ENCODE measurements at places on chromosomes 2 and 18.

DNA sequence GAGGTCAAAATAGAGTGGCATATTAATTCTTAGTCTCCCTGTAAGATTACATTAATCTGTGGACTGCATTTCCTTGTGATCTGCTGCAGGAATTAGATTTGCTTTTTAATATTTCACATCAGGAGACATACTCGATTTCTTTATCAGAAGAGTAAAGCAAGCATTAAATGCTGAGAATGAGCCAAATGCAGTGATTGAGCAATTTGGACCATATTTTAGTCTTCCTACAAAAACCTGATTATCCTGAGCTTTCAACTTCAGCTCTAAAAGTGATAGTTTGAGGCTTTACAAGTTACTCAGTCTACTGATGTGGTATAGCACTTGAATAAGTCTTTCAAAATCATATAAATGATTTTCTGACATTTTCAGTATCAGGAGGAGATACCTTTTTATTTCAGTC is 774.3 kb upstream of the RAB6C start:
- DNase-seq, result no peak

DNA sequence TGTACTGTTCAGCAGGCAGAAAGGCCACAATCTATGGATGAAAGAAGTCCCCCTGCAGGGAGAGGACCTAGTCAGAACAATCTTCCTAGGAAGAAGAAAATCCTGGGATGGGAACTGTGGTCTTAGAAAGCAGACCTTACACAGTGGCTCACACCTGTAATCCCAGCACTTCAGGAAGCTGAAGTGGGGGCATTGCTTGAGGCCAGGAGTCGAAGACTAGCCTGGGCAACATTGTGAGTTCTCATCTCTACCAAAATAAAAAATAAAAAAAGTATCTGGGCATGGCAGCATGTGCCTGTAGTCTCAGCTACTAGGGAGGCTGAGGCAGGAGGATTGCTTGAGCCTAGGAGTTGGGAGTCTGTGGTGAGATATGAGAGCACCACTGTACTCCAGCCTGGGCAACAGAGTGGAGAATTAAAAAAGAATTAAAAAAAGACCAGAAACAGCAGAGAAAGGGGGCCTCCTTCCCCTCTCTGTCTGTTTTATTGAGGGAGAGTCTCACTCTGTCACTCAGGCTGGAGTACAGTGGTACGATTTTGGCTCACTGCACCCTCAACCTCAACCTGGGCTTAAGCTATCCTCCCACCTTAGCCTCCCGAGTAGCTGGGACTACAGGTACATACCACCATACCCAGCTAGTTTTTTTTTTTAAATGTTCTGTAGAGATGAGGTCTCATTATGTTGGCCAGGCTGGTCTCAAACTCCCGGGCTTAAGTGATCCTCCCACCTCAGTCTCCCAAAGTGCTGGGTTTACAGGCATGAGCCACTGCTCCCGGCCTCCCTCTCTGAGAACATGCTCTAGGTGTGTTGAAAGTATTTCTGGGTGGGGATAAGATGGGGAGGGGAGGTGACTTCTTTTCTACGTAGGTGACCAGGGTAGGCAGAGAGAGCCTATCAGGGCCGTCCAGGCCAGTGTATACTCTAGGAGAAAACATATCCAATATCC is 7.4 kb downstream of the RHOB start:
- DNase-seq, result no peak

GRCh38 chr18:36419900-36420531 is 122.5 kb downstream of the FHOD3 start:
- no peak for DNase-seq

DNA sequence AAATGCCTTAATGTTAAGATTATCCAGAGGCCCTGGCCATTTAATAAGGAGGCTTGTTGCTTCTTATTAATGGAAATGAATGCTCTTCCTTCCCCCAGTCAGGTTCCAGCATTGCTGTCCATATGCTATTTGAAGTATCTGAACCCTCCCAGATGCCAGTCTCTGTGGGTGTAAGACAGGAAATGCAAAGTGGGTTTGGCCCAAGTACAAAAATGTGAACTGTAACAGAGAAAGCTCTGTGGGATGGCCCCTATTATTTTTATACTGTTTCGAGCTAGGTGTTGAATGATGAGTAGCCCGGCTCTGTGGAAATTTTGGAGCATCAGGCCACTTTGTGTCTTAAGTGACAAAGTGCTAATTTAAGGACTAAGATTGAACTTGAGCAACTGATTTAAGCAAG is 141.0 kb downstream of the UXS1 start:
- DNase-seq, result no peak

DNA sequence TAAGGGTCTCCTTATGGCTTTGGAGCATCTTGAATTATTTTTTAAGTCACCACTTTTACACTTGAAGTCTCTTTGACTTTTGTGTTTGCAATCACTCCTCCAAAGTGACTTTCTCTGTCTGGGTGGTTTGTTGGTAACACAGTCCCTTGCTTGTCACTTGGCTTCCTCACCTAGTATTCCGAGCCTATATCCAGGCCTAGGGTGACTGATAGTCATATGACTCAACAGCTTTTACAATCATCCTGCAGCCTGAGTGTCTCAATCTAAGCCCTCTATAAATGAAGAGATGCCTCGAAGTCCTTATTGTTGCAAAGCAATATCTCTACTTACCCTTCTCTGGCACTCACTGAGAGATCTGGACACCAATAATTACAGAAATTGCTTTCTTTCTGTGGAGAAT is 53.9 kb upstream of the SETBP1 start:
- no peak for DNase-seq

GRCh38 chr2:235560345-235560744 is 66.5 kb downstream of the AGAP1 start:
- no peak for DNase-seq

DNA sequence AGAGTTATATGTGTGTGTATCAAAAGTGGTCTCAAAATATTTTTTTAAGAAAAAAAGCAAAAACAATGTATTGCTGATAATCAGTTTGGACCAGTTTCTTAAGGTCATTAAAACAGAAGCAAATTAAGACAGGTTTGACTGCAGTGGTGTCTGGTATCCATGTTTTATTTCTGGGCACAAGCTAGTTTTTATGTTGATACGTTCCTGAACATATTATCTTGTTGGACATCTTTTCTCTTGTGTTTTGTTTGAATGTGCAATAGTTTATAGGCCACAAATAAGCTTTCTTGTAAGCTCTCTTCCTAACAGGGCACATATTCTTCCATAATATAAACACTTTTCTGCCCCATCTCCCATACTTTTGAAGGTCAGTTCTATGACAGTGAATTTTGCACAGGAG is 74.6 kb upstream of the FAM117B start:
- DNase-seq, result no peak

GRCh38 chr2:18750672-18751554 is 161.5 kb upstream of the NT5C1B start:
- DNase-seq, result no peak

DNA sequence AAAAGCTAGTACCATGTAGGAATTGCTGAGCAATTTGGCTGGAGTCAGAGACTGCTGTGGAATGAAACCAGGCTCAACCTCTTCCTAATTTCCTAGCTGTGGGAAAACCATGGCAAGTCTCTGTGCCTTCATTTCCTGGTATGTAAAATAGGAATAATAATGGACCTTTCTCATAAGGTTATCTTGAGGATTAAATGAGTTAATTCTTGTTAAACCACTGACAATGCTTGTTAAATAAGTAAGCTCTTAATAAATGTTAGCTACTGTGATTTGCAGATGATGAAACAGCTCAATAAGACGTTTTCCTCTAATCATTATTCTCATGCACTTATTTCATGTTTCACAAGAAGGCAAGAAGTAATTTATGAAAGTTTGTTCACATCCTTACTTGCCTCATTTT is 346.7 kb downstream of the RND3 start:
- no peak for DNase-seq

GRCh38 chr2:20576598-20577115 is 74.2 kb downstream of the HS1BP3 start:
- no peak for DNase-seq

DNA sequence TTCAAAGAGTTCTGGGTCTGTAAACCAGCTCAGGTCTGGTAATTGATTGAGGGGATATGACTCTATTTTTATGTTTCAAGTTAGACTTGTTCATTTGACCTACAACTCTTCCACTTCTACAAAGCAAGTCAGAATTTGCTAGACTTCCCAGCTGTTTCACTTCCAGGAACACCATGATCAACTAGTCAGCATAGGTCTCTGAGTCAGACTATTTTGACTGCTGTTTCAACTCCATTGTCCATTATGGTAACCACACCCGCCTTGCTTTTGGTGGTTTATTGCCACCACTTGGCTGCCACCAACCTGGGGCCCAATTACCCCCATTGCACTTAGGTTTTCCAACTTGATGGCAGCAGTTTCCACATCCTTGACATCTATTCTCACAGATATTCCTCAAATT is 116.6 kb downstream of the LAMA3 start:
- no peak for DNase-seq

DNA sequence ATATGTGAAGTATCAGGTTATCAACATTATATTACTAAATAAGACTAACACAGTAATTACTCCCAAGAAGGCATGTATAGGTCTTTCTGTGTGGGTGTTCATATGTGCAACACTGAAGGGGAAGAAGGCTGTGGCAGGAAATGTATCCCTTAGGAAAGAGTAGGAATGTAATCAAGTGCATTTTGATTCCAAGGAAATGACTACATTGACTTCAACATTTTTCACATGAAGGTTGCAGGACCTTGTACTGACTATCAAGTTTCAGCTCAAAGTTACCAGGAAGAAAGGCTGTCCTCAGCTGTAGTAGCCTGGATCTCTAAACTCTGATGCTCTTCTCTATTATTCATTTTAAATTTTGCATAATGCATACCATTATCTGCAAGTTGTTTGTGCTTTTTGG is 680.8 kb downstream of the NYAP2 start:
- DNase-seq, result no peak

GRCh38 chr2:72114693-72115051 is 33.0 kb downstream of the CYP26B1 start:
- DNase-seq, result no peak

All from DMS153 (cell line).